Kasumi-1 (cell line): ENCODE measurements at places on chromosomes 2 and 18.

GRCh38 chr2:27191070-27191829 lies 20.6 kb upstream of the ATRAID start:
- DNase-seq, result peak; percentile 76

- DNase-seq, result no peak
Measured at GRCh38 chr2:112137516-112138158, 548 bp upstream of the FBLN7 start.

DNA sequence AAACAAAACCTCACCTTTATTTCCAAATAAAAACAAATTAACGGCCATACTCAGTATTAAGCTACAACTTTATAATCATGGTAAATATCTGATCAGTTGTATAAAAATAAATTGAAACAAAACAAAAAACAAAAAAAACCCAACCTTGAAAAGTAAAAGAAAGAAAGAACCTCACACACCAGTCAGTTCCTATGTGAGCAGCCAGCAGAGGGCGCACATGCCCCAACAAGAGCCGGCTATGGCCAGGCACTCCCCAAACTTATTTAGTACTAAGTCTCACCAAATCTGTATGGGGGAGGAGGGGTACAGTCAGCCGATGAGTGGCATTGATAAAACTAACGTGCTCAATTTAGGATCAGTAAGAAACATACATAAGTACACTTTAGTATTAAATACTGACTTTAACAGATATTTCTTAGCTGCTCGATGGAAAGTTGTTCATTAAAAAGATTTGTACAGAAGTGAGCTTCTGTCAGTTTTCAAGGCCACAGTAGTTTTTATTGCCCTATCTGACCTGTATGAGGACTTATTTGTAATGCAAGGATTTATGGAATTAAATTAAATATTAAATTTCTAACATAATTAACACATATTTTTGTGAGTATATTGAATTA lies 172.6 kb downstream of the TCF4 start:
- DNase-seq, result peak; percentile 63

GRCh38 chr2:24438106-24438505 lies 52.9 kb upstream of the NCOA1 start:
- no peak for DNase-seq

- no peak for DNase-seq
Measured at GRCh38 chr2:102783506-102784183, 21.8 kb downstream of the TMEM182 start.

- peak; percentile 21 for DNase-seq
Measured at GRCh38 chr2:54657664-54658083, 65.8 kb upstream of the EML6 start.

DNA sequence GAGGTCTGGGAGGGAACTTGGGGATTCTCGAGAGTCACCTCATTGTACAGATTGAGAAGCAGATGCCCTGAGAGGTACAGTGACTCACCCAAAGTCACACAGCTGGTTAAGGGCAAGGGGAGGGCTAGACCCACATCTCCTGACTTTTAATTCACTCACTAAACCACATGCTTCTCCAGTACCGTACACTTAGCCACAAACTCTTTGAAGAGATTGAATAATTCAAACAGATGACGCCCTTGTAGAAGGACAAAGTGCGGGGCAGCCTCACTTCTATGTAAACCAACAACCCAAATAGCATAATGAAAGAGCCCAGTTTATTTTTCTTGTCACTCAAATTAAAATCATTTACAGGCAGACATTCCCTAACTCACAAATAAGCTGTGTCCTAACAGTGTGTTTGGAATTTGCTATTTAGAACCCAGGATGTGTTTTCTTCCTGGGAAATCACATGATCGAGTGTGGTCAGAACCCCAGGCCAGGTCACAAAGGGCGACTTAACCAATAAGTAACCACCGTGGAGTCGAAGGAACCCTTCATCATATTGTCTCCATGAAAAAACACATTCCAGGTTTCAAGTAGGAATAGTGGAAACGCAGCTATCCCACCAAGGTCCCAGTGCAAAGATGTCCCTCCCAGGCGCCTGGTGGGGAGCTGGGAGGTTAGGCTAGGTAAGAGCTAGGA lies 35.8 kb upstream of the PTPN4 start:
- no peak for DNase-seq

DNA sequence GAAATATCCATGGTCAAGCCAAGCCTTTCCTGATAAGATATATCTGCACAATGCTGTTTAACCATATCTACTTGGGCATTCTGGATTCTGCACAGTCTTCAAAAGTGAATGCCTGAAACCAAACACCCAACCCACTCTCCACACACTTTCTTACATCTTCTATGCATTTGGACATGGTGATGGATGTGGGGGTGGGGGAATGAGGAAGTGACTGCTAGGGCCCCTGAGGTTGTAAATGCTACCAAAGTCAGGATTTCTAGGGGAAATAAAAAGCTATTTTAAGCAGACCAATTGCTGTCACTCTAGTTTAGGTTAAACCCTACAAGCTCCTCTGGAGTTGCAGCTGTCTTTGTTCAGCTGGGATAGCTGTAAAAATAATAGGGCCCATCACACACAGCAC lies 26.7 kb upstream of the TGFA start:
- DNase-seq, result peak; percentile 71

GRCh38 chr2:54081574-54081973 lies 33.8 kb upstream of the ACYP2 start:
- no peak for DNase-seq

GRCh38 chr2:86223140-86223926 lies 24.1 kb downstream of the MRPL35 start:
- peak; percentile 12 for DNase-seq

DNA sequence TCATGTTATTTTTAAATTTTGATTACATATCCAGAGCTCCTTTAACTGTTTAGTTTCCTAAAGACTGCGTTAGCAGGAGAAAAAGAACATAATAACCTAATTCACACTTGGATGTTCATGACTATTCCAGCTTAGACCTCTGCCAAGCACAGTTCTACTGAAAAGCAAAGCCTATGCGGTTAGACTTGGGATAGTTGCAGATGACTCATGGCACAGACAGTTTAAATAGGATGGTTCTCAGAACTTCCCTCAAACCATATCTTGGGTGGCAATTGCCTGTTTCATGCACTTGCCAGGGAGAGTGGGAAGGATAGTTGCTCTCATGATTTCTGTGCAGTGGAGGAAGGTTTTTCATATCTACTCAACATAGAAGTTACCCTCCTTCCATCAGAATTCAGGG lies 149.7 kb upstream of the KLHL29 start:
- DNase-seq, result no peak

DNA sequence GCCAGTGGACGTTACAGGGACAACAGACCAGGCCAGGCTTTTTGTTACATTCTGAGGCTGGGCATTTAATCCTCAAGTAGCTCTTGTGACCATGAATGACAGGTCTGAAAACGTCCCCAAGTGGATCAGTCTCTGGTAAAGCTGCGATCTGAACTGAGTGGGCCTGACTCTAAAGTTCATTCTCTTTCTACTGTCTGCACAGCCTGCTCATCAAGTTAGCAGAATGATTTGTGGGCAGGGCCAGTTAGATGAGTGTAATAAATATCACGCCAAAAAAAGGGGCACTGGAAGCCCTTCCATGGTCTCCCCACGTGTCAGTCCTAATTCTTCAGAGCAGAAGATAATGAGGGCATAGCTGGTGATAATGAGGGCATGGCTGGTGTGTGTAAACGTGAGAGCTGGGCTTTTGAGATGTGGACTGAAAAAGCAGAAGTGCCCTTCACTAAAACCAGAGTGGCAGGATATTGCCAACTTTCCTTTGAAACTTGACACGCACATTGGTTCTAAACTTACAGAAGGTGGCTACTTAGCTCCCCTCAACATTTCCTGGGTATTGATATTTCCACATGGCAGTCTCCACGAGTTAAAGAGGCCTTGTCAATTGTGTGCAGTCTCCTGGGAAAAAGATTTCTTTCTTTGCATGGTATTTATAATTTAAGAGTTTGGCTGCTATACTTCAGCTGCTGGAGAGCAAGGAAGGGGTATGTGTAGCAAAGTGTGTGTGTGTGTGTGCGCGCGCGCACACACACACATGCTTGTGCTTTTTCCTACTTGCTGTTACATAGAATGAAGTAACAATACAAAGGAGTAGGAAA lies 72.7 kb upstream of the LYPD6B start:
- peak; percentile 99 for DNase-seq

DNA sequence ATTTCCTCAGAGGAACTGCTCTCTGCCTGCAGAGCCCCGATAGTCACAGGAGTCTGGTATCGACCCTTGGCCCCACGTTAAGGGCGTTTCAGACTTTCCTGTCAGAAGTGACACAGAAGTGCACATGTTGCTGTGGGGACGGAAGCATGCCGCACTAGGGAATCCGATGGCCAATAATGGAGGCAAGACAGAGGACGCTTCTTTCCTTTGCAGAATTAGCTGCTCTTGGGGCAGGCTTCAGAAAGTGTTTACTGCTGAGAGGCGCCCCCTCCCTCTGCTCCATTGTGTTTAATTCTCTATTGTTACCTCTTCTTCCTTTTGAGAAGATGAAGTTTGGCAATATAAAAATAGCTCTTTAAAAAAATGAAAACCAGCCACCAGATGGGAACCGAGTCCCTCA lies 118.6 kb upstream of the EML6 start:
- DNase-seq, result peak; percentile 50

DNA sequence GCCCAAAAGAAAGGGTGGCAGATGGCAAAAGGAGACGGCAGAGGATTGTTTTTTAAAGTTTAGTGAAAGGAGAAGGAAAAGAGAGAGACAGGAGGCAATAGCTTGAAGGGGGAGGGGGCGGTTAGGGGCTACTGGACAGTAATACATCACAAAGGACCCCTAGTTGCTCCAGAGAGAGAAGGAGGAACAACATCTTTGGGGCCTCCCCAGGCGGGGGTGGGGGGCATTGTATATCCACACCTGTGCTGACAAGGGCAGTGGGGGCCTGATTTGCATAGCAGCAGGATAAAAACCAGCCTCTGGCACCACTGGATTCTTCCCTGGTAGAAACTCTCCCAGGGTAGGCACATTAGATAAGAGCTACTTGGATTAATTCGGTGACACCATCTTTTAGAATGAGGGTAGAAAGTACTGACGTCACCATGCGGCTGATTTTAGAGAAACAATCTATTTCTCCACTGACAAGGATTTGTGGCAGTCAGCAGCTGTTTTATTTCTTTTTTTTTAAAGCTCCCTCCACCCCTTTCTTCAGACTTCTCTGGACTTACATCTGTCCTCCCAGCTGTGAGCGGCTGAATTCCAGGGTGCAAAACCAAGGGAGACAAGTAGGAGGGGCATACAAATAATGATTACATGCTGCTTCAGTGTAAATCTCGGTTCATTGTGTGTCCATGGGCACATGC lies 199.8 kb upstream of the NRP2 start:
- DNase-seq, result no peak
